ENCODE measurements at places on chromosomes 5 and 9.

GRCh38 chr9:130331573-130331972 is 66.0 kb downstream of the HMCN2 start:
- no peak for DNase-seq

DNA sequence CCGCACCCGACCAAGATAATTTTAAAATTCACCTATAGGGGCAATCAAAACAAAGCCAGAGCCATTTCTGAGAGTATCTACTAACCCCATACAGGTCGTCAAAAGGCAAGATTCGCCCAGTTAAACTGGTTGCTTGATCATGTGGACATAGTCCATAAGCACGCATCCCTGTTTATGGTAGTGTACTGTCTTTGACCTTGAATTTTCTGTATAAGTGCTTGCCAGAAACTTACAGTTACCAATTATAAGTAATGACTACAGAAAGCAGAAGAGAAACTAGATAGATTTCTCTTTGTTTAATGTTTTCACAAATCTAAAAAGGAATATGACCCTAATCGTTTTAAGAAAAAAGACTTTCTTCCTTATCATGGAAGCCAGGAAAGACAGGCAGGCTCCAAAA is 25.6 kb downstream of the SLC31A1 start:
- DNase-seq: no peak

- DNase-seq: no peak
Observed at GRCh38 chr9:105841562-105841961, 147.2 kb downstream of the TMEM38B start.

DNA sequence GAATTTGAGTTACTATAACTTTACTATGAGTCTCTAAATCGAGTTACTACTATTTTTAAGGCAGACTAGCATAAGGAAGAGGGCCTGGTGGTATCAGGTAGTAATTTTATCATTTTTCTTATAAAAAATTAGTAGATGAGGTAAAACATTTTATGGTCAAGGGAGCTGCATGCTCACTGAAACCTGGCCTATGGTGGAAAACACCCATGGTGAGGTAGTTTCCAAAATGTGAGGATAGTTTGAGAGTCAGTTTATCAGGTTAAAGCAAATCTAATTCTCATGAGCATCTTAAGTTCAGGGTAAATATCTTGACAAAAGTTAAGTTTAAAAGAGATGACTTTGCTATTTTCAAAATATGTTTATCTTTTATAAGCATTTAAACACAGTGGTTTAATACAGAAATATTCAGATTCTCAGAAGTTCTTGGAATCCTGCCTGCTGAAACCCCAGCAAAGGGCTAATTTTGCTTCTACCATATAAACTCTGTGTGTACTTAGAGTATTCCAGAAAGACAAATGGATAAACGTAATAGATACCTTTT is 10.0 kb downstream of the DDX4 start:
- DNase-seq: no peak

GRCh38 chr9:130207241-130207992 is 35.2 kb downstream of the NCS1 start:
- no peak for DNase-seq

DNA sequence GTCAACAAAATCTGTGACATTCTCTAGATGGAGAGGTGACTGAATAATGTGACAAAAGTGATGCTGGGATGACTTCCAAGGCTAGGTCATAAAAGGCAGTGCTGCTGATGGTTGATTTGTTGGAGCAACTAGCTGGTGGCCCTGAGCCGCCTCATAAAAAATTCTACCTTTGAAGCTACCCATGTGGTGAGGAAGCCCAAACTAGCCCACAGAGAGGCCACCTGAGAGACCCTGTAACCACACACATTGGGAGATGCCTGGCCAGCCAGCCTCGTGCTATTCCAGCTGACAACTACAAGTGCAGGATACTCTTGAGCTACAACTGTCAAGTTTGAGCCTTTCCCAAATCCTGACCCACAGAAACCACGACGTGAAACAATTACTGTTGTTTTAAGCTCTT is 22.7 kb downstream of the CLTA start:
- DNase-seq: no peak

DNA sequence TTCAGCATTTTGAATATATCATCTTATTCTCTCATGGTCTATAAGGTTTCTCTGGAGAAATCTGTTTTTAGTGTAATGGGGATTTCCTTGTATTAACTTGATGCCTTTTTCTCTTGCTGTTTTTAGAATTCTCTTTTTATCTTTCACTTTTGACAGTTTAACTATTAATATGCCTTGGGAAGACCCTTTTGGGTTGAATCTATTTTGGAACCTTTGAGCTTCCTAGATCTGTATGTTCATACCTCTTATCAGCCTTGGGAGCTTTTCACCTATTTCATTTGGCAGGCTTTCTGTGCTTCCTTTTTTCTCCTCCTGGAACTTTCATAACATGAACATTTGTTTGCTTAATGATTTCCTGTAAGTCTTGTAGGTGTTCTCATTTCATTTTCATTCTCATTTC is 22.2 kb downstream of the RCL1 start:
- no peak for DNase-seq
